Mesendoderm (in vitro differentiated cells): ENCODE measurements at places on chromosomes 5 and 9.

- H3K4me1 ChIP-seq: no peaks in the 10 kb centered on the region
- H3K27me3 ChIP-seq: no peaks in the 10 kb centered on the region
- H3K4me3 ChIP-seq: peak overlapping the region; percentile 61
Measured at GRCh38 chr9:129834489-129835127, 467 bp downstream of the C9orf78 start.

GRCh38 chr9:95505717-95506427, 10.9 kb downstream of the PTCH1 start:
- H3K27me3 ChIP-seq: no peaks in the 10 kb centered on the region
- peak; percentile 78 for DNase-seq
- peak overlapping the region; percentile 94 for H3K27ac ChIP-seq
- peak overlapping the region; percentile 79 for H3K4me3 ChIP-seq
- peaks cover 6% of the 10 kb centered on the region for H3K4me1 ChIP-seq

GRCh38 chr5:142478113-142478512, 153.3 kb upstream of the SPRY4 start:
- H3K27ac ChIP-seq: no peak overlapping the region
- peaks cover 8% of the 10 kb centered on the region for H3K4me1 ChIP-seq
- H3K36me3 ChIP-seq: no peaks in the 10 kb centered on the region

GRCh38 chr5:10626473-10627013, 62.7 kb downstream of the ANKRD33B start:
- no peaks in the 10 kb centered on the region for H3K36me3 ChIP-seq
- no peak for DNase-seq
- H3K27me3 ChIP-seq: no peaks in the 10 kb centered on the region
- H3K27ac ChIP-seq: no peak overlapping the region

DNA sequence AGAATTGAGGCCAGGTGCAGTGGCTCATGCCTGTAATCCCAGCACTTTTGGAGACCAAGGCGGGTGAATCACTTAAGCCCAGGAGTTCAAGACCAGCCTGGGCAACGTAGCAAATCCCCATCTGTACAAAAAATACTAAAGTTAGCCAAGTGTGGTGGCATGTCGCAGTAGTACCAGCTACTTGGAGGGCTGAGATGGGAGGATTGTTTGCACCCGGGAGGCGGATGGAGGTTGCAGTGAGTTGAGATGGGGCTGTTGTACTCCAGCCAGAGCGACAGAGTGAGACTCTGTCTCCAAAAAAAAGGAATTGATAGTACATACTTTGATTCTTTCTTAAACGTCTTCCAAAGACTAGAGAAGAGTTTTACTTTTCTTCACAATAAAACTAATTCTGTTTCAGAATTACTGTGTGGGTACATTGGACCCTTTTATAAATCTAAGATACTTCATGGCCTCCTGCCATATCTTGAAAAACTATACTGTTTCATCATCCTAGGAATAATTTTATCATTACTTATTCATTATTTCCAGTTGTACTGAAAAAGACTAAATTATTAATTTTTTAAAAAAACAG, 132.0 kb upstream of the GRHPR start:
- no peak overlapping the region for H3K4me3 ChIP-seq
- H3K27ac ChIP-seq: no peak overlapping the region
- H3K4me1 ChIP-seq: no peaks in the 10 kb centered on the region
- no peak for DNase-seq
- H3K27me3 ChIP-seq: no peaks in the 10 kb centered on the region

DNA sequence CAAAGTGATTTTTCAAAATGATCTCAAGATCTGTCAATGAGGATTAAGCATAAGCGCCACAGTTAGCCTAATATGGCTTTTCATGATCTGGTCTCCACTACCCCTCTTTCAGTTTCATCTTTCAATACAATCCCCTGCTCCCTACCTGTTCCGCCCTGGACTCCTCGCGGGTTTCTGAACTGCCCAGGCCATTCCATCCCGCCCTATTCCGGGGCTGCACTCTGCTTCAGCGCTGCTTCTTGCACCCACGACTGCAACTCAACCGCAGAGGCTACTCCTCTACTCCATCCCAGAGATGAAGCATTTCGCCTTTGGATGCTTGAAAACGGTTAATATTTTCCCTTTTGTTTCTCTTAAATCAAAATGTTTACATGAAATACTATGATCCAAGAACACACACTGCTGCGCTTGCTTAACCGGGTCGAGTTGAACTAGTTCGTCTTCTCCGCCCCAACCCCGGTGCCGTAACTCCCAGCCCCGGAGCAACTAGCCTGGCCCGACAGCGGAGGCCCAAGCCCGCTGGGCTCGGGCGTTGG, 716 bp upstream of the OTULIN start:
- no peaks in the 10 kb centered on the region for H3K36me3 ChIP-seq
- no peaks in the 10 kb centered on the region for H3K27me3 ChIP-seq
- peak overlapping the region; percentile 72 for H3K27ac ChIP-seq
- peak overlapping the region; percentile 78 for H3K4me3 ChIP-seq

DNA sequence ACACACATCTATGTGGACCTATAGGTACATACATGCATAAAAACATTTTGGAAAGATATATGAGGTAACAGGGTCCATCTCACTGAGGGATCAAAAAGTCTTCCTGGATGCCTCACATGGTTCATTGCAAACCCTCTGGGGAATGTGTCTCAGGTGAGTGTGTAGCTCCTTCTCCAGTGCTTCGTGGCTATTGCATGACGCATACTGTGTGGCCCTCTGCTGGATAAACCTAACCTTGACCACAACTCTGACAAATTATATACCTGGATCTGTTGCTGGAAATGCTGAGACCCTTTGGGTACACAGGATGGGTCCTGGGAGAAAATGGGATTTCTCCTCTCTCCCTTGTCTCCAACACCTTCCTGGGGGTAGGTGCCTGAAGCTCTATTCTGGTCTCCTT, 91.9 kb downstream of the JAKMIP2 start:
- H3K36me3 ChIP-seq: no peaks in the 10 kb centered on the region
- DNase-seq: peak; percentile 79
- no peaks in the 10 kb centered on the region for H3K27me3 ChIP-seq

GRCh38 chr9:34589636-34590380, at the start of gene CNTFR:
TSS of gene CNTFR (minus strand) at chr9:34589724. CDS start at chr9:34568981, 20,743 bp downstream.
- peaks cover 30% of the 10 kb centered on the region for H3K4me1 ChIP-seq
- H3K36me3 ChIP-seq: no peaks in the 10 kb centered on the region
- H3K27me3 ChIP-seq: peaks cover 37% of the 10 kb centered on the region

GRCh38 chr9:127341152-127341551, 55.8 kb upstream of the SLC2A8 start:
- no peaks in the 10 kb centered on the region for H3K36me3 ChIP-seq
- no peak for DNase-seq
- H3K4me3 ChIP-seq: no peak overlapping the region
- H3K27me3 ChIP-seq: no peaks in the 10 kb centered on the region
- H3K4me1 ChIP-seq: no peaks in the 10 kb centered on the region
- no peak overlapping the region for H3K27ac ChIP-seq

- no peak overlapping the region for H3K27ac ChIP-seq
- no peaks in the 10 kb centered on the region for H3K27me3 ChIP-seq
- peak; percentile 51 for DNase-seq
- H3K36me3 ChIP-seq: no peaks in the 10 kb centered on the region
- no peak overlapping the region for H3K4me3 ChIP-seq
Measured at GRCh38 chr5:74587890-74588289, 52.6 kb downstream of the ENC1 start.

DNA sequence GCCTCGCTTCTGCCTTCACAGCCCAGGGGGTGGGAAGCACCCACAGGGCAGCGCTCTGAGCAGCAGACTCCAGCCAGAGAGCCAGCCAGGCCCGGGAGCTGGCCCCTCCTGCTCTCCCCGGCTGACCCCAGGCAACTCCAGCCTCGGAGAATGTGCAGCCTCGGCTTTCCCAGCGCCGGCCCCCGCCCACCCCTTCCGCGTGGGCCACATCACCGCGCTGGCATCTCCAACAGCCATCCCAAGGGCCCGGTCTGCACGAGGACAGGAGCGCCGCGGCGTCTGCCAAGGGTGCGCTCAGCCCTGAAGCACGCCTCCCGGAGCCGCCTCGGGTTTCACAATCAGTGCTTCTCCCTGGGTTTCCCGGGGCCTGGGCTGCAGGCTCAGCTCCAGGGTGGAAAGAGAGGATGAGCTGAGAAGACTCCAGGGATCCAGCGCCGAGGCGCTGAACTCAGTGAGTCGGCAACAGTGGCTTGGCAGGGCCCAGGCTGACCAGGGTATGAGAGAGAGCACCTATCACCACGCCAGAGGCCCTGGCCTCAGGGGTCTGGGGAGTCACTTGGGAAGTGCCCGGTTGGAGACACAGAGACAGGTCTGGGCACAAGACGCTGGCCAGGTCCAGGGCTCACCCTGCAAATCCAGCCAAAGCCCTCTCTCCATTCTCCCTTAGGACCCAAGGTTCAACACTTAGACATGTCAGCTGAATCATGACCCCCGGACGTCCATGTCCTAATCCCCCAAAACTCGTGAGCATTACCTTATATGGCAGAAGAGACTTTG, 79.6 kb downstream of the ADAMTS2 start:
- H3K4me3 ChIP-seq: no peak overlapping the region
- no peaks in the 10 kb centered on the region for H3K36me3 ChIP-seq
- no peaks in the 10 kb centered on the region for H3K27me3 ChIP-seq
- H3K27ac ChIP-seq: no peak overlapping the region

- no peak for DNase-seq
- H3K4me1 ChIP-seq: no peaks in the 10 kb centered on the region
- H3K27me3 ChIP-seq: no peaks in the 10 kb centered on the region
- no peak overlapping the region for H3K4me3 ChIP-seq
- H3K36me3 ChIP-seq: no peaks in the 10 kb centered on the region
Measured at GRCh38 chr5:91535499-91535898, 152.4 kb upstream of the ARRDC3 start.
